Memory B cell (primary cell): ENCODE measurements at places on chromosomes 12 and 14.

- no peak for DNase-seq
Observed at GRCh38 chr12:16070113-16070512, 159.0 kb downstream of the DERA start.

- no peak for DNase-seq
Observed at GRCh38 chr14:52458721-52459085, 93.6 kb downstream of the TXNDC16 start.

DNA sequence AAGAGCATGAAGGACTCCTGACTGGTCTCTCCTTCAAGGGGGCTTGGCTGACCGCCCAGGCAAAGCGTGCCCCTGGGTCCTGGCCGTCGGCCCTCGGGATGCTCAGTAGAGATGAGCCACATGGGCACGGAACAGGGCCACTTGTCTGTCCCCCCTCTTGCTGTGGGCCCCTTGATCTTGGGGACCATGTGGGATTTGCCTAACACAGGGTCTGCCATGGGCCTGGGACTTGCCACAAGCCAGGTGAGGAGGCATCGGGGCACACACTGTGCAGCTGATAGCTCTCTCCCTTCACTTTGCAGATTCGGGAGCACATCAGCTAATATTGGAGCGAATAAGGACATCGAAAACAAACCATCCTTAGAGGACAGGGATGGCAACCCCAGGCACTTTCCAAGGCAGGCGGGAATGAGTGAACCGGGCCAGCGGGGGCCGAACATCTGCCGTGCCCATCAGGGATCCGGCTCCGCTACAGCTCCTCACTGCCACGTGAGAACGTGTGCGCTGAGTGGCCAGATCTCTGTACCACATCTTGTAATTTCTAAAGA, 88.1 kb downstream of the PIWIL1 start:
- DNase-seq, result no peak

- DNase-seq, result no peak
Observed at GRCh38 chr12:94047781-94048567, 100.4 kb upstream of the PLXNC1 start.

GRCh38 chr14:95182379-95182778, 25.1 kb upstream of the DICER1 start:
- no peak for DNase-seq
